Right ventricle myocardium inferior (tissue), 1 donor: ENCODE measurements at places on chromosomes 3 and 15.

GRCh38 chr15:40731034-40731433 lies 24.0 kb downstream of the RMDN3 start:
- DNase-seq: no peak

- no peak for DNase-seq
Observed at GRCh38 chr3:140247775-140248174, 312.8 kb downstream of the CLSTN2 start.

DNA sequence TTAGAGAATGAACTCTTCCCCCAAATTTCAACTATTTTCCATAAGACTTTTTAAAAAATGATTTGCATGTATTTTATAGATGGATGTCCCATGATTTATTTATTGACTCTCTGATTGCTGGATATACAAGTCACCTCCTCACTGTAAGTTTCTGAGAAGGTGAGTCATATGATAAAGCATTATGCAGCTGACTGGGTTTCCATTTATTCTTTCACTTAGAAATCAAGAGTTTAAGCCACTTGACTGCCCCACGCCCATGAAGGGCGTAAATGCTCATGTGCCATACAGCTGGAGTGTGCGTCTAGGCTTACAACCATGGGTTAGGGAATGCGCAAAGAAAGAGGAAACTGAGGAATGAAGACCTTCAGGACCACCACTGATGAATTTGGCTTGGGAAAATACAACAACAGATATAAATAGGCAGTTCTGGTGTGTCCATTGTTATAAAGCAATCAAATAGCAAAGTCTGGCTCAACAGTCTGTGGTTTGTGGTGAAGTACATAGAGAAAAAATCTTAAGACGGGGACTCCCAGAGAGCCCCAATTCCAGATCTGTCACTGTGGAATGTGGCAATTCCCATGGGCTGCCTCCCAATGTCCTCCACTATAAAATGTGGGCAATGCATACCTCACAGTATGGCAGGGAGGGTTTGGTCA lies 20.3 kb downstream of the SLCO2A1 start:
- DNase-seq: no peak

DNA sequence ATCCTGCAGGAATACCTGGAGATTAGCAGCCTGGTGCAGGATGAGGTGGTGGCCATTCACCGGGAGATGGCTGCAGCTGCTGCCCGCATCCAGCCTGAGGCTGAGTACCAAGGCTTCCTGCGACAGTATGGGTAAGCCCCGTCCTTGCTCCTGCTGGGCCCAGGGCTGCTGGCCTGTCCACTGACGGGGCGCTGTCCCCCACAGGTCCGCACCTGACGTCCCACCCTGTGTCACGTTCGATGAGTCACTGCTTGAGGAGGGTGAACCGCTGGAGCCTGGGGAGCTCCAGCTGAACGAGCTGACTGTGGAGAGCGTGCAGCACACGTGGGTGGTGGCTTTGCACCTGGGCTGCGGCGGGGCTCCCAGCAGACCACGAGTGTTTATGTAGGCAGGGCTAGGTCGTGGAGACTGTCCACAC lies 5.0 kb downstream of the FES start:
- DNase-seq: no peak

- DNase-seq: no peak
Observed at GRCh38 chr15:99953886-99954285, 220.6 kb upstream of the LYSMD4 start.

- DNase-seq: no peak
Observed at GRCh38 chr3:177471733-177472480, 274.6 kb upstream of the TBL1XR1 start.

GRCh38 chr3:125067225-125067624 lies 11.4 kb upstream of the HEG1 start:
- no peak for DNase-seq

DNA sequence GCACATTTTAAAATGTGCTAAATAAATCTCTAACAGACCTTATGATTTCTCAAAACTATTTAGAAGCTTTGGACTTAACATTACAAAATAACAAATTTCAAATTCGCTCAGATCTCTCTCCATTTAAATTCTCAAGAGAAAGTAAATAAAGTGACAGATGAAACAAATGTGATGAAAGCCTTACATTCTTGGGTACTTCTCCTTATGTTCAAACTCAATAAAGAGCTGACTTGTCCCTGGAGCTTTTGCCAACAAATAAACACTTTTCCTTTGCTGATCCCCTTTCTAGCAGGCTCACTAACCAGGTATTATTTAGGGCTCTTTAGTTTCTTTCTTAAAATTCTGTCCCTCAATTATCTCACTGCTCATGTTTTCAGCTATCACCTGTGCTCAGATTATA lies 259.1 kb upstream of the ARPP21 start:
- no peak for DNase-seq

- no peak for DNase-seq
Observed at GRCh38 chr3:20842594-20843436, 656.8 kb upstream of the SGO1 start.

DNA sequence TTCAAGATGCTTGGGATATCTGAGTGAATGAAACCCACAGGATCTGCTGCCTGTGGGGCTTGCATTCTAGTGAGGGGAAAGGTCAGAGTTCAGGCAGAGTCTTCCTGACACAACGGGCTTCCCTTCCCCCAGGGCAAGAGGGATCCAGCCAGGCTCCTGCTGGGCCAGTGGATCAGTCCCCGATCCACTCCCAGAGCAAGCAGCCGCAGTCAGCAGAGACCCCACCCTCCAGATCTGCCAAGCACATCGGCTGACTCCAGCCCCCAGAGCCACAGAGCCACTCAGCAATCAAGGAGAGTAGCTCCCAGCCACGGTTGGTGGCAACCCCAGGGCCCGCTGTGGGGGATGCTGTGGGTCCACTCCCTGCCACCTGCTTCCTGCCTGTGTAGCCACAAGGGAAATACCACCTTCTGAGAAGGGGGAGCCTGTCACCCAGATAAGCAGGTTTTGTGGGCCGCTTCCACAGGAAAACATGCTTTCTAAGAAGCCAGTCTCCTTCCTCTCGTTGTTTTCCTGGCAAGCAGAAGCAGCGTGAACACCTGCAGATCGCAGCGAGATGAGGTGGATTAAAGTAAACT lies 44.9 kb downstream of the CPN2 start:
- no peak for DNase-seq

DNA sequence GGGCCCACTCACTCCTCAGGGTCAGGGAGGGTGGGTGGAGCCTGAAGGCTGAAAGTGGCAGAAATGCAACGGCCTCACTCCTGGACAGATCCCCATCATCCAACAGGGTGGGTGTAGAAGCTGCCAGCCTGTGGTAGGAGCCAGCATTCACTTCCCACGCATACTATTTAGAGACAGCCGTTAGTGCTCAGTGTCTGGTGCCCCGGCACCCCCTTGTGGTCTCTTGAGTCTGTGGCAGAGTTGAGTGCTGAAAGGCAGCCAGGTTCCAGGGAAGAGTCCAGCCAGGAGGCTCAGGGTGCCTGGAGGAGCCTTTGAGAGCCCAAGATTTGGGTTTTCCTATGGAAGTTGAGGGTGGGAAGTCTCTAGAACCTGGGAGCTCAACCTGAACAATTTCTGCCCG lies 2.1 kb upstream of the GNAT1 start:
- DNase-seq: peak; percentile 77

GRCh38 chr3:129554356-129555152 lies 11.6 kb downstream of the H1-8 start:
- peak; percentile 37 for DNase-seq

DNA sequence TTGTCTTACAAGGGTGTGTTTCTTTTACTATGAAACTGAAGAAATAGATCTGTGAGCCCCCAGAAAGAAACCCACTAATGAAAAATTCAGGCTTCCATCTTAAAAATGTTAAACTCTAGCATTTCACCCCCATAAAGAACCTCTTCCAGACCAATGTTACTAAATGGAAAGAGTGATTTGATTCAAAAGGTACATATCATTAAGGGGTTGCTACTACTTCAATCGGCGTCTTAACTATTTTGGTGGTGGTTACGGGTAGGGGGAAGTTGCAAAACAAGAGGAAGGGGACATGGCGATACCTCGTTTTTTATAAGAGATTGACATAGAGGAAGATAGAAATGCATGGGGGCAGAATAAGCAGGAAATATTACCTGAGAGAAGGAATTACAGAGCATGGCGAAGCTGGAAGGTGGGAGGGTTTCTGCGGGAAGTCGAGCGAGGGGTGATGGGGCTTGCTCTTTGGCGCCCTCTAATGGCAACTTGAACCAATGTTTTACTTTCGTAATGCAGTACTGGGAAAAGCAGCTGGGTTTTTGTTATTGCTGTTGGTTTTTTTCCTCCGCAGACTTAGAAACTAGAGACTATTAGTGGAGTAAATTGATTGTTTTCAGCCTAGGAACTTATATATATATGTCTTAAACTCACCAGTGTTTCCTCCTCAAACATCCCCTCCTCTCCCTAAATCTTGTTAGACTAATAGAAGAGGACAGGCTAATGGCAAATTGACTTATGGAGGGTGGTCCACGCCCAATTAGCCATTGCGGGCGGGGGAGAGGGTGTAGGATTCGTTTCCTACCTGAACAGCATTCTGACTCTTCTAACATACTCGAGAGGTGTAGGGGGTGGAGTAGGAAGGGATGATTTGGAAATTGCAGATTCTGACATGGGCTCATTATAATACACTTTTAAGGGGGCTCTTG lies 11.3 kb upstream of the SOX2 start:
- DNase-seq: no peak

- no peak for DNase-seq
Observed at GRCh38 chr3:53803816-53804695, 42.2 kb downstream of the CHDH start.
